ENCODE measurements at places on chromosomes 3 and 15.

- H3K4me3 ChIP-seq = peak overlapping the region; percentile 26
- no peaks in the 10 kb centered on the region for H3K36me3 ChIP-seq
- H3K27ac ChIP-seq = peak overlapping the region; percentile 70
- no peaks in the 10 kb centered on the region for H3K27me3 ChIP-seq
- H3K4me1 ChIP-seq = peaks cover 38% of the 10 kb centered on the region
Measured at GRCh38 chr15:69536726-69537512, 84.3 kb downstream of the RPLP1 start.

GRCh38 chr3:12681089-12681942 lies 17.4 kb upstream of the RAF1 start:
- H3K27me3 ChIP-seq = no peaks in the 10 kb centered on the region
- H3K4me1 ChIP-seq = no peaks in the 10 kb centered on the region
- H3K36me3 ChIP-seq = no peaks in the 10 kb centered on the region
- no peak overlapping the region for H3K4me3 ChIP-seq
- H3K27ac ChIP-seq = peak overlapping the region; percentile 32

DNA sequence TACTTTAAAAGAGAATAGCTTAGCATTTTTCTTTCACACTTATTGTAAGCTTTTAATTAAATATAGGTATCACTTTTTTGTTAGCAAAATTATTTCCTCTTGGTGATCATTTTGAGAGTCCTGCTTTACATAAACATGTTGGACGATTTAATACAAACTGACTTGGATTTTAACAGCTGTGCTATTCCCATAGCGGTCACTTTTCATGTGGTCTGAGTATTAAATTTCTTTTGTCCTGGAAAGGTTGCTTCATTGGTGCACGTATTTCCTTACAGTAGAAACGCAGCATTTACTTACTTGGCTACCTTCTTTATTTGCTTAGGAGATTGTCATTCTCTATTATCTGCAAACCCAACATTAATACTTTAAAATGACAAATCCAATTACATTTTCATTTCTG lies 109.4 kb downstream of the ATG7 start:
- H3K4me1 ChIP-seq = peaks cover 3% of the 10 kb centered on the region
- no peak for DNase-seq
- H3K4me3 ChIP-seq = no peak overlapping the region
- H3K27ac ChIP-seq = no peak overlapping the region
- H3K27me3 ChIP-seq = no peaks in the 10 kb centered on the region

GRCh38 chr3:3134750-3135448 lies 8.2 kb downstream of the TRNT1 start:
- H3K4me3 ChIP-seq = no peak overlapping the region
- H3K36me3 ChIP-seq = peaks cover 15% of the 10 kb centered on the region
- no peaks in the 10 kb centered on the region for H3K27me3 ChIP-seq
- DNase-seq = no peak
- H3K27ac ChIP-seq = no peak overlapping the region

- H3K27me3 ChIP-seq = no peaks in the 10 kb centered on the region
- peak overlapping the region; percentile 33 for H3K4me3 ChIP-seq
- H3K4me1 ChIP-seq = peaks cover 28% of the 10 kb centered on the region
- H3K36me3 ChIP-seq = no peaks in the 10 kb centered on the region
- DNase-seq = no peak
Measured at GRCh38 chr15:65833501-65834205, 35.6 kb upstream of the RAB11A start.

DNA sequence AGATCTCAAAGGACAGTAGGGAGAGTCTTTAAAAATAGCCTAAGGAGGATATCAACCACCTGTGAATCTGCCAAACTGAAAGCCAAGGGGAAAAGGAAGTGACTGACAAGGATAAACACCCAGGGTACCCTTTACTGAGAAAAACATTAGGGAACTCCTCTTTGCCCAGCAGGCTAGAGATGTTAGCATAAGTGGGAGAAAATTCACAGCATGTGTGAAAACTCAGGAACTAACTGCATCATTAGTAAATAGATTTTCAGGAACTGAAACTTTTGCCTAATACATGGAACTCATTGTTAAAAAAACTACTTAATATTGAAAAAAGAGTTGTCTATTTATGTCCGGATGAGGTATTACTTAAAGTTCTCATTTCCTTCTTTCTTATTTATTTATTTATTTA lies 375.5 kb downstream of the NTRK3 start:
- H3K4me3 ChIP-seq = no peak overlapping the region
- DNase-seq = no peak
- H3K27ac ChIP-seq = no peak overlapping the region
- no peaks in the 10 kb centered on the region for H3K27me3 ChIP-seq

DNA sequence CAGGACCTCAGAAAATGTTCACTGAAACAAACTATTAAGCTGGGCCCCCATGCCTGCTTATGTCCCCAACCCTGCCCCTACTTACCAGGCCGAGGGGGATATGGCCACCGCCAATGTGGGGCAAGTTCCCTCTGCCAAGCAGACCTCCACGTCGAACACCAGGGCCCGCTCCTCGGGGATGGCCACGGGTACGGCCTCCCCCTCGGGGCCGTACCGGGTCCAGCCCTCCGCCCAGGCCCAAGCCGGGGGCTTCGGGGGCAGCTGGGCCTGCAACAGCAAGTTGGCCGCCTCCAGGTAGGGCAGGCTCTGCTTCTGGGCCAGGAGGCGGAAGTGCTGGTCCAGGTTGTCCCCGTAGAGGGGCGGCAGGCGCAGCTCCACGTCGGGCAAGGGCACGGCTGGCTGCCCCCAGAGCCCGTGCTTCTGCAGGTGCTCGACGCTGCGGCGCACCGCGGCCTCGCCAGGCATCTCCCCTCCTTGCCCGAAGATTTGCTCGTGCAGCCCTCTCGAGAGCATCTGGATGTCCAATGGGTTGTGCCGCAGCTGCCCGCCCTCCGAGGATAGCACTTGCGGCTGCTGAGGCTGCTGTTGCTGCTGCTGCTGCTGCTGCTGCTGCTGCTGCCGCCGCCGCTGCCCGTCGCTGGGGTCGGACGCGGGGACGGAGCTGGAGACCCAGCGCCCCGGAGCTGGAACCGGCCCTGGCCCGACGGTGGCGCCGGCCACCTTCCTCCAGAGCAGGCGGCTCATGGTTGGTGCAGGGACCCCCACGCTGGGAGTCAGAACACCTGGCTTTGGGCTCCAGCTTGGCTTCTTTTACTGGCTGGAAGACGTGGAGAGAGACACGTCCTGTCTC lies 1.4 kb downstream of the POLG start:
- peaks cover 13% of the 10 kb centered on the region for H3K4me1 ChIP-seq
- no peak overlapping the region for H3K27ac ChIP-seq
- H3K27me3 ChIP-seq = no peaks in the 10 kb centered on the region
- DNase-seq = peak; percentile 56

DNA sequence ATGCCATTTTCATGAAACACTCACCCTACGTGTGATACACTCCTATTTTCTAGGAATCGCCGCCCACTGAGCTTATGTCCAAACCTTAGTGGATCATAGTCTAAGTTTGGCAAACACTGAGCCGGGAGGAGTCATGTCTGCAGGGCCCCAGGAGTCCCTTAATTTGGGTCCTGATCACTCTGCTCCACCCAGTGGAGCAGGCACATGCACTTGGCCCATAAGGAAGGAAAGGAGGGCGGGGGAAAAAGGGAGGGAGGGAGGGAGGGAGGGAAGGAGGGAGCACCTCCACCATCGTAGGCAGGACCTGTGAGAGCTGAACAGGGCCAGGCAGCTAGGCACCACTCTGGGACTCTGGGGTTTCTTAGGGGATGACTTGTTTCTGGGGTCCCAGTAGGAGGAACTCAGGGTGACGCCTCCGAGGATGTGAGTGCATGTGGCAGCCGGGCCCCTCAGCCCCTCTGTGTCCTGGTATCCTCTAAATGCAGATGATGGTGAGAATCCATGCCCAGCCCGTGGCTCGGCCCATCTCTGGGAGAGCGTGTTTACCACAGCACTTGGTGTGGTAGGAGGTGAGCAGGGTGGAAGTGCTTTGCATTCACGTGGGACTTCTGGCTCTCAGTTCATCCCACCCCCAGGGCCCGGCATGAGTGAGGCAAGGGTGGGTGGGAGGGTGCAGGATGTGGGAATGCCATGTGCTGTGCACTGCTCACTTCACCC lies 109.4 kb downstream of the KLF13 start:
- H3K4me3 ChIP-seq = no peak overlapping the region
- H3K27ac ChIP-seq = no peak overlapping the region
- peaks cover 9% of the 10 kb centered on the region for H3K4me1 ChIP-seq

DNA sequence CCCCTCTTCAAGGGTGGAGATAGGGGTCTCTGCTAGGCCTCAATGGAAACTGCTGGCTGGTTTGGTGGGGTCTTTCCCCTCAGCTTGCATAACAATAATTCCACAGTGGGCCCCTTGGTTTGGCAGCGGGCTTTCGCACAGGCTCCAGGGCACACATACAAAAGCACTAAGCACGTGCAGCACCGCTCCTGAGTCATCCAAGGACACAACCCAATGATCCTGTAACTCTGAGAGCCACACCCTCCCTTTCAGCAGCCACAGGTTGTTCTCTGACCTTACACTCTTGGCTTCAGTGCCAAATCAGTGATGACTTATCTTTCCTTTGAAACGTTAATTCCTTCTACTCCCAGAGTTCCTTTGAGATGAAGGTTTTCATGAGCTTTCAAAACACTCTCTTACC lies 41.7 kb downstream of the DAPK2 start:
- no peaks in the 10 kb centered on the region for H3K4me1 ChIP-seq
- no peak overlapping the region for H3K4me3 ChIP-seq
- H3K27ac ChIP-seq = no peak overlapping the region
- no peak for DNase-seq

DNA sequence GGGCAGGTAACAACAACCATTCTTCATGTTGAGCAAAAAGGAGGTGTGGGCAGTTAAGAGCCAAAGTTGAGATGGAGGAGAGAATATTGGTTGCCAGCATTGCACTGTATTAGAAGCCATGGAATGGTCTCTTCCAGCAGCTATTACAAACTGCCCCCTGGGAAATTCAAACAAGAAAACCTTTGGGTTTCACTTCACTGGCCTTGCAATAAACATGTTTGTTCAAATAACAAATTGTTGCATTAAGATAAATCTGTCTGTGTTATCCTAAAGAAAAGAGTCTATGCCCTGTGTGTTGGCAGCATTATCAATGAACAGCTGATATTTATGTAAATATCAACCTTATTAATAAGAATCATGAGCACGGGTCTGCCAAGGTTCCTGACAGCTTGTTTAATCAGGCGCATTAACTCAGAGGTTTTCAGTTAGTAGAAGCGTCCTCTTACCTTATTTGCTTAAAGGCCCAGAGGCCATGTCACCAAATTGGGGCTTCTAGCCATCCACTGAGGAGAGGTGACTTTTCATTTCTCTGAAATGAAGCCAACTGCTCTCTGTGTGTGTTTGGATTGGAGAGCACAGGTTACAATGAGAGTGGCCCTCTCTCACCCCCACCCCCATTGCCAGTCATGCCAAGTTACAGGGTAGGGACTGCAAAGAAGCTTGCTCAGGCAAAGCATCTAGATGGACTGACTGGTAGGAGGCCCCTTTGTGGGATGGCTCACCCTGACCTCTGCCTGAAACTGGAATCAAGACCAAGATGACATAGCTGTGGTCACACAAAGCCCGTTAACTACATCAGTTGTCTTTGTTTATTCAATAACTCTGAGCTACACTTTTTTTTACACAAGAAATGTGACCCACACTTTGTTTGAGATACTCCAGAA lies 10.5 kb downstream of the FILIP1L start:
- no peak for DNase-seq
- H3K4me1 ChIP-seq = no peaks in the 10 kb centered on the region
- no peak overlapping the region for H3K27ac ChIP-seq
- no peak overlapping the region for H3K4me3 ChIP-seq
- no peaks in the 10 kb centered on the region for H3K27me3 ChIP-seq
- no peaks in the 10 kb centered on the region for H3K36me3 ChIP-seq

- H3K4me3 ChIP-seq = no peak overlapping the region
- no peak for DNase-seq
- no peaks in the 10 kb centered on the region for H3K36me3 ChIP-seq
- H3K27me3 ChIP-seq = no peaks in the 10 kb centered on the region
- H3K27ac ChIP-seq = no peak overlapping the region
Measured at GRCh38 chr3:25107918-25108617, 320.0 kb upstream of the RARB start.

DNA sequence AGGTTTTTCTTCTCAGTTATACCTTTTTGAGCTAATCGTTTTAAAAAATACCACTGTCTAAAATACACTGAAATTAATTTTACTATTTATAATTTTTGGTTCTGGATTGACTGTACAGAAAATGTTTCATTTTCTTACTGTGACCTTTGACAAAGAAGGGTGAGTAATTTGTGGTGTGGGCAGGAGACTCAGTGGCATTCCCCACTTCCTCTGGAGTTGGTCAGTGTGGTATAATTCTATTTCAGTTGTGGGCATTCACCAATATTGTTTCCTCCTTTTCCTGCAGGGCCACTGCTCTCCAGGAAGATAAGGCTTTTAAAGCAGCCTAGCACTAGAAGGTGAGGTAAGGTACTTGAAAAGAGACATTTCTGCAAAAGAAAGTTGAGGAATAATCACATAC lies 6.5 kb downstream of the DAG1 start:
- H3K27ac ChIP-seq = no peak overlapping the region
- no peaks in the 10 kb centered on the region for H3K27me3 ChIP-seq
- H3K36me3 ChIP-seq = peaks cover 3% of the 10 kb centered on the region
- DNase-seq = no peak

DNA sequence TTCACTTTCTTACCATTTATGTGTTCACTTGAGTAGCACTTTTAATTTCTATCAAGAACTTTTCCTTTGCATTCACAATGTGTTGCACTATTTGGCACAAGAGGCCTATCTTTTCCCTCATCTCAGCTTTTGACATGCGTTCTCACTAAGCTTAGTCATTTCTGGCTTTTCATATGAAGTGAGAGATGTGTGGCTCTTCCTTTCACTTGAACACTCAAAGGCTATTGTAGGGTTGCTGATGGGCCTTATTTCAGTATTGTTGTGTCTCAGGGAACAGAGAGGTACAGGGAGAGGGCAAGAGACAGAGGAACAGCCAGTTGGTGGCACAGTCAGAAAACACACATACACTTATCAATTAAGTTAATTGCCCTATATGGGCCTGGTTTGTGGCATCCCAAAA lies 127.4 kb upstream of the MLF1 start:
- no peaks in the 10 kb centered on the region for H3K4me1 ChIP-seq
- no peak overlapping the region for H3K4me3 ChIP-seq
- H3K27ac ChIP-seq = no peak overlapping the region
- H3K36me3 ChIP-seq = no peaks in the 10 kb centered on the region

- no peaks in the 10 kb centered on the region for H3K4me1 ChIP-seq
- no peaks in the 10 kb centered on the region for H3K36me3 ChIP-seq
- no peak for DNase-seq
Measured at GRCh38 chr3:182628531-182628930, 164.8 kb upstream of the ATP11B start.

DNA sequence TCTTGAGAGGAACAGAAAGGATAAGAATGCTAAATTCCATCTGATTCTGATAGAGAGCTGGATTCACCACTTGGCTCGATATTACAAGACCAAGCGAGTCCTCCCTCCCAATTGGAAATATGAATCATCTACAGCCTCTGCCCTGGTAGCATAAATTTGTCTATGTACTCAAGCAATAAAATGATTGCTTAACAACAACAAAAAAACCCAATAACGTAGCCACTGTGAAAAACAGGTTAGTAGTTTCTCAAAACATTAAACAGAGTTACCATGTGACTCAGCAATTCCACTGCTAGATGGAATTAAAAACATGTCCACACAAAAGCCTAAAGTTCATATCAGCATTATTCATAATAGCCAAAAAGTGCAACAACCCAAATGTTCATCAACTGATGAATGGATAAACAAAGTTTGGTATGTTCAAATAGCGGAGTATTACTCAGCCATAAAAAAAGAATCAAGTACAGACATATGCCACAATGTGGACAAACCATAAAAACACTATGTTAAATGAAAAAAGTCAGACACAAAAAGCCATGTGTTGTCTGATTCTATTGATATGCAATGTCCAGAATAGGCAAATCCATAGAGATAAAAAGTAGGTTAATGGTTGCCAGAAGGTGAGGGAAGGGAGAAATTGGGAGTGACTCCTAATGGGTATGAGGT lies 16.8 kb downstream of the BCL2L10 start:
- no peak overlapping the region for H3K4me3 ChIP-seq
- no peaks in the 10 kb centered on the region for H3K27me3 ChIP-seq
- H3K36me3 ChIP-seq = no peaks in the 10 kb centered on the region
- no peak overlapping the region for H3K27ac ChIP-seq
- no peak for DNase-seq
